CD4-positive, alpha-beta T cell treated with Interleukin-21 for 1 hour (primary cell): ENCODE measurements at places on chromosomes 4 and X.
A peak's percentile ranks its signal among the peaks of the same experiment; 100 is the strongest.

DNA sequence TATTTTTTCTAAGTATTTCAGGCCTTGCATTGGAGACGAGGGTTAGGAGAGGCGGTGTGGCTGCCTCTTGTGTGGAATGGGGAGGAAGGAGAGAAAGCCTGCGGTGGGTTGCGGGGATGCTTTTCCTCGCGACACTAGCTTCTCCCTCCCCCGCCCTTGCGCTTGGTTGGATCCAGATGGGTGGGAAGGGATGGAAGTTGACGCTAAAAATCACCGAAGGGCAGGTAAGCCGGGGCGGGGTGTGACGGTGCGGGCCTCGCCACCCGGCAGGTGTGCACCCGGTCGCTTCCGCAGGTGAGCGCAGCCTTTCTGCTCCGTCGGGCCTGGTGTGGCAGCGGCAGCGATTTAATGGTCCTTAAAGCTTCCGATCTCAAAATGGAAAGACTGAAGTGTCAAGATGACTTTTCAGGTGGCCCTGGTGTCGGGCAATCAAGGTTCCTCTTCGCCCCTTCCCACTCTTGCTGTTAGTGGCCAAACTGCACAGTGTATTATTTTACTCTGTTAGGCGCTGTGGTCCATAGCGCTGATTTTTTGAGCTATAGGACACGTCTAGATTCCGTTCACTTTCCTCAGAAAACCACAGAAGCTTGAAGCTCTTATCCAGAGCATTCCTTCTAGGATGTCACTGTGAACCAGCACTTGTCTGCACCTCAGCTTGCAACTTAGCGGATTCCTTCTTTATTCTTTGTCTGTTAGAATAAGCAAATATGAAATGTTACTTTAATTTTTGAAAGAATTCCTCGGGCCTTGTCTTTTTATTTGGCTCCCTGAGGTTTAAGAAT is 765 bp downstream of the ENOPH1 start:
- DNase-seq: peak; percentile 50

- no peak for DNase-seq
Measured at GRCh38 chr4:169340834-169341233, 70.1 kb upstream of the SH3RF1 start.

DNA sequence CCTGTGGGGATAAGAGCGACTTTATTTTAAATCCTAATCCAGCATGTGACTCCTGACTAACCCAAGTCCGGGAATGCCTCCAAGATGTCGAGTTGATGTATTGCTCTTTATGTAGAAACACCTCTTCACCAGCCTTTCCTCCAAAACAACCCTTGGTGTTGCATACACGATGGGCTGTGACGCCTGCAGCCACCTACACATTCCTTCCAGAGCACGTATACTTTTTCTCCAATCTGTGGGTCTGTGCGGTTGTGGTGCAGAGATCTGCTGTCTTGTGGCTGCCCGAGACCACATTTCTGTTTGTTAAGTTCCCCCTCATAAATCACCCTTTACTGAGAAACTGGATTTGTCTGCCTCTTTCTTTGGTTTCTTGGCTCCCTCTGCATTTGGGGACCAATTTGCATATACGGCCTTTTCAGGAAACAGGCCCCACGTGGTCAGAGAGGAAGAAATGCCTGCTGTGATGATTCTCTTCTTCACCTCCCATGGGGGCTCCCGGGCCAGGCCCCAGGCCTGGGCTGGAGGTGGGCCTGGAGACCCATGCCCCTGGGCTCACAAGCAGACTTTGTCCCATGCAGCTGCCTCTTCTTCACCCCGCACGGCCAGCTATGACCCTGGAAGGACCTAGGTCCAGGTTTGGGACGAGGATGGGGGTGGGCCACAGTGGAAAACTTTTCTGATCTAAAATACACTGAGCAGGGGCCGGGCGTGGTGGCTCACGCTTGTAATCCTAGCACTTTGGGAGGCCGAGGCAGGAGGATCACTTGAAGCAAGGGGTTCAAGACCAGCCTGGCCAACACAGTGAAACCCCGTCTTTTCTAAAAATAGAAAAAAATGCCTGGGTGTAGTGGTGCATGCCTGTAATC is 21.4 kb upstream of the AFAP1 start:
- DNase-seq: peak; percentile 31

DNA sequence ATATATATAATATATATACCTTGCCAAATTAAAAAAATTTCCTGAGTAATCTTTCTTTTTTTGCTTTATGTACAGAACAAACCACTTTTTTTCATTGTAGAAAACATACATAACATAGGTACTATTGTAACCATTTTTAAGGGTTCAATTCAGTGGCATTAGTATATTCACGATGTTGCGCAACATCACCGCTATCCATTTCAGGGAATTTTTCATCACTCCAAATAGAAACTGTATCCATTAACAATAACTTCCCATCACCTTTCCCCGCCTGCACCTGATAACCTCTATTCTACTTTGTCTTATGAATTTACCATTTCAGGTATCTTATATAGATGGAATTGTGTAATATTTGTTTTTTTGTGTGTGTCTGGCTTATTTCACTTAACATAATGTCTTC is 124.7 kb downstream of the MGST2 start:
- no peak for DNase-seq

DNA sequence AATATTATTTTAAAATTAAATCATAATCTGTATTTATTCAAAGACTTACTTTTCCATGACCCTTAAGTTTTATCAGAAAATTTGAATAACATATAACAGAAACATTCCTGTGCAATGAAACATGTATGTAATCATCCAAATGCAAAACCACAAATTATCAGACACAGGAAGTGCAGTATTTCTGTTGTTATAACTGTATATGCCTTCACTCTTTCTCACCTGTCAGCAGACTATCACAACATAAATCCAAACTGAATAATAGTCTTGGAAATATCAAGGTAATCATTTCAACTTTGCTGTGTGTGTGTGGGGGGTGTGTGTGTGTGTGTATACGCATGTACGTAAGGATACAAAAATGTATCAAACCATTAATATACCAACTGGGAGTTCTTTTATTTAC is 285.9 kb downstream of the SLC7A11 start:
- DNase-seq: no peak

DNA sequence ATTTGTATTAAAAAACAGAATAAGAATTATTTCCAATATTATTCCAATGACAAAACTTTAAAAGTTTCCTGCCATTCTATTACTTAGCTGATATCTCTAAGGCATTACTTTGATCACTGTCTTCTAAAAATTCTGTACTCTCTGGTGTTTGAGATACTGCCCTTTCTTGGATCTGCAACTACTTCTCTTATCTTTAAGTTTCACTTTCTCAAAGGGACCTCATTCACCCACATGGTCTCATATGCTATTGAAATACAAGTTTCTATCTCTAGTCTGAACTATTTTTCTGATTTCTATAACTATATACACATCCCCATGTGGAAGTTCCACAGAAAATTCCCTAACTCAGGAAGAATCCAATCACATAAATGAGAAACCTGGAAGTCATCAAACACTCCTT is 22.2 kb downstream of the TMPRSS11E start:
- no peak for DNase-seq

DNA sequence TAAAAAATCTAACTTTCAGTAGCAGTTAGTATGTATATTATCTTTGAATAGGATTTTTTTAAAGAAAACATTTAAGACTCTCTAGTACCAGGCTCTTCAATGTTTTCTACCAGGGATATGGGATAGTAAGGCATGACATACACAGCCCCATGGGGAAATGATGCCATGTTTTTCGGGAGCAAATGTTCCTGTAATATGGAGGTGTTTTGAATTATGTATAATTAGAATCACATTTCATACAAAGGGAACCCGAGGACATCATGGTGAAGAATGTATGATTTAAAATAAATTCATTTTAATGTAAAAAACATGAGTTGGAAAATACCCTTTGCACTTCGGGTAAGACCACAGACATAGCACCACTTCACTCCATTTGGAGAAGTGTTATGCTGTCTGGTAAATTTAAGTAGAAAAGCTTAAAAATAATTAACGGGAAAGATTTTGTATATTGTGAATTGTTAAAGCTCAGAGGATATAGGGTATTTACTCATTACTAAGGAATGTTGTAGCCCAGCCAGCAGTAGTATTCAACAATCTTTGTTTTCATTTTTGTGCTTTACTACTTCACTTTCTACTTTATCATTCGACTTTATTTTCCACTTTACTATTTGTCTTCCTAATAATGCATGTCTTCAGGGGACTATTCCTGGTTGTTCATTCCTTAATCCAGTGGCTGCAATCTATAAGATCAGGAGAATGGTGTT is 2050.7 kb downstream of the ARAP2 start:
- no peak for DNase-seq

DNA sequence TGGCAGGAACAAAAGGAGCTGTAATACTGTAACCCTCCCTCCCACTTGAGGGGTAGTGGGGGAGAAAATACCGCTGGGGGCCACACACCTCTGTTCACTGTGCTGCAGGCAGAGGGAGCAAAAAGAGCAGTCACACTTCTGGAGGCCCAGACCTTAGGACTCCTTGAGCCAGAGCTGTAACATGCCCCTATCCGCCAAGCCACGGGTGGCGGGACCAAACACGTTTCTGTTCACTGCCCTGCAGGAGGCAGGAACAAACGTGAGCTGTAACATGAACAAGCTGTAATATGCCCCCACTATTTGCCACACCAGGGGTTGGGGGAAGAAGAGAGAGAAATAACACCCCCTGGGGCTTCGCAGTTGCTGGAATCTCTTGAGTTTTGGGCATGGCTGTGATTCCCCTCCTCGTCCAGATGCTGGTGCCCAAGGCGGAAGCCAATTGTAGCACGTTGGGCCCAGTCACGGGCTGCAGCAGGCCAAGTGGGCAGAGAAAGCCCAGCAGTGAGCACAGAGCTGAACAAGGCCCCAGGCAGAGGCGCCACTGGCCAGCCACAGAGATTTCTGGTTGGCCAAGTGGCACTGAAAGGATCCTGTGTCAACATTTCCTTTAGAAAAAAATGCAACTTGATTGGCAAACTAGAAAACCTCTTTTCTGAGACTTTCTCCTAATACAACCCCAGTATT is 509.7 kb downstream of the INPP4B start:
- no peak for DNase-seq

DNA sequence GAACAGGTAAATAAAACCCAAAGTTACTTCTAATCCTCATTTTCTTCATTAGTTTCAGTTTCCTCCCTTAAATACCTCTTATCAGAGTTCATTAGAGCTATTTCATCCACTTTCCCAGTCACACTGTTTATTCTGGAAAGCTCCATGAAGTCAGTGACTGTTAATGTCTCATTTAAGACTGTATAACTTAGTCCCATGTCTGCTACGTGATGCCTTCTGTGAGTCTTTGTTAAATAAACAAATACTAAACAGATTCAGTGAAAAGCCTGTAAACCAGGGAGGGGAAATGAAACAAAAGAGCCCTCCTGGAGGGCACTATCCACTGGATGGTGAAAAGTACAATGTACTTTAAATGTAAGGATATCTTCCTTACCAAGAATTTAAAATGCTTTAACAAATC is 24.7 kb downstream of the ACE2 start:
- DNase-seq: no peak

DNA sequence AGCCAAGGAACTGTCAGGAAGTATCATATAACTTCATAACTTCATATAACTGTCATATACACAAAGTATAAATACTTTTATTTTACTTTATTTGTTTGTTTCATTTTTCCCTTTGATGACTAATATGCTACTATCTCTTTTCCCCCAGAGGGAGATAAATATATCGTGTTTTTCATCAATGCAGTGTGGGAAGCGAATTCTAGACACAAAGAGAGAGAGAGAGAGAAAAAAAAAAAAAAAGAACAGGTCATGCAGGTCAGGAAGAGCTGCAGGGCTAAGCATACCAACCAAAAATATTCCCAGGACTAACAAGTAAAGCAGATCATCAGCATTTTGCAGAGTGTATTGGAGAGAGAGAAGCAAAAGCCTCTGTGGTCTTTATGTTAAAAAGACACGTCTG is 1849.2 kb downstream of the STIM2 start:
- DNase-seq: no peak

DNA sequence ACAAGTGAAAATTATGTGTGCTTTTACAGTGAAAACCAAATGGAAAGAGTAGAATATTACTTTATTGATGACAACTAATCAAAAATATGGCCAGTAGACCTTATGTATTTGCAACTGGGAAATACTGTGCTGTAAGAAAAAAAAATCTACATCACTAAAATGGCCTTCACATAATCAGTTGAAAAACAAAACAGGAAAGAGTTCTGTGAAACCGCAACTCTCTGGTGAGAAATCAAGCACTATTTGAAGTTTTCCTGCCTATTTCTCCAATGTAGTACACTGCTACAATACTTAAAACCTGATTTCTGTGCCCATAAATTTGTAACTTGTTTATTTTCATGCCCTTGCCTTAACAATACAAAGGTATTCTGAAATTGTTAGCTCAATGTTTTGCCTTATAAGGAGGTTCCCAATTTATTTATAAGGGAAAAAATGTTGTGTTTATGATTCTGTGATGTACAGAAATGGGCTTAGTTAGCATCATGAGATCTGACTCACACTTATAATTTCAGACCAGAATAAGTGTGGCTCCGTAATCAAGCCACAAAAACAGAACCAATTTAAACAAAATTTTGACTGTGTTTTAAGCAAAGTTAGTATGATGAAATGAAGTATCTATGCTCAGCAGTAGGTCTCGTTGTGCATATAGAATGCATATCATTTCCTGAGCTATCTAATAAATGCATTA is 147.1 kb downstream of the FAT4 start:
- DNase-seq: no peak

GRCh38 chrX:43349363-43349762 is 306.7 kb upstream of the MAOA start:
- DNase-seq: peak; percentile 41

GRCh38 chr4:156977435-156978160 is 6.0 kb upstream of the PDGFC start:
- DNase-seq: no peak

DNA sequence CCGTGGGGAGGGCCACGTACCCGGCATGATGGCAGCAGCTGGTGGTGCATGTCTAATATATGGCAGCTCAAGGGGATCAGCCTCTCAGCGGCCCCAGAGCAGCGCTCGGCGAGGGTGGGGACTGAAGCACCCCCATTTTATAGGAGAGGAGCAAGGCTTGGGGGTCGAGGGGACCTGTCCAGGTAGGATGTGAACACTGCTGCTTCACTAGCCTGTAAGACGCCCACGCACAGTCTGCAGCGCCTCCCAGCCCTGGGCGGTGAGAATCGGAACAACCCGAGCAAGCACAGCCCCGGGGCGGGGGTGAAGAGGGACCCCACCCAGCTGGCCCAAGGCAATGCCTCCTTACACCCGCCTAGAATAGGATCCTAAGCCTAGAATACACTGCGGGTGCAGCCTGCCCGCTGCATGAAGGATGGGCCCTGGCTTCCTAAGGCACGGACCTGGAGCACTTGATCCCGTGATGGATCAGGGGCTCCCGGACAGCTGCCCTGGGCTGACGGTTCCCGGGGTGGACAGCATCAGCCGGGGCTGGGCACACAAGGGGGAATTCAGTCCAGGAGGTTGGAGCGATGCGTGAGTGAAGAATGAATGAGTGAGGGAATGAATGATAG is 17.6 kb downstream of the ADRA2C start:
- no peak for DNase-seq
